Stimulated activated CD8-positive, alpha-beta memory T cell treated with anti-CD3 and anti-CD28 coated beads, Interleukin-12 subunit alpha, Interleukin-12 subunit beta, amount 100 ng/mL, for 4 hours (primary cell): ENCODE measurements at places on chromosomes 7 and 10.
A peak's percentile ranks its signal among the peaks of the same experiment; 100 is the strongest.

DNA sequence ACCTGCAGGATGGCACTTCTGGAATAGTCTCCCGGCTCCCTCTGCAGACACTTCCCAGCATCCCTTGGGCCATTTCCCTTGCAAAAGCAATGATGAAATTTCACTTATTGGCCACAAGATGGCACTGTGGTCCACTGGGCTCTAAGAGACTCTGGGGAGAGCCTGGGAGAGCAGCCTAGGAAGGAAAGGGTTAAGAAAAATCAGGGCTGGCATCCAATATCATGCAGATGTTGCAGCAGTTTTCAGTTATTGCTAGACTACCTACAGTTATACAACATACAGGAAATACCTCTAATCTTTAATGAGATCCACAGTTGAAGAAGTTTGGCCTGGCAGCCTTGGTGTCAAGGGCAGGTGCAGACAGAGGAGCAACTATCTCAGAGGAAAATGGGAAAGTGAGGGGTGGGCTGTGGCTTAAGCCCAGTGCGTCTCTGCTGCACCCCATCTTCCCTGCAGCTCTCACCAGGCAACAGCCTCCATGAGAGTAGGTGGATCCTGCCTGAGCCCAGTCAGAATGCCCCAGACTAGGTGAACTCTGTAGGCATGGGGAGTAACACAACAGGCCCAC, 100.2 kb upstream of the PRSS58 start:
- no peak for DNase-seq

DNA sequence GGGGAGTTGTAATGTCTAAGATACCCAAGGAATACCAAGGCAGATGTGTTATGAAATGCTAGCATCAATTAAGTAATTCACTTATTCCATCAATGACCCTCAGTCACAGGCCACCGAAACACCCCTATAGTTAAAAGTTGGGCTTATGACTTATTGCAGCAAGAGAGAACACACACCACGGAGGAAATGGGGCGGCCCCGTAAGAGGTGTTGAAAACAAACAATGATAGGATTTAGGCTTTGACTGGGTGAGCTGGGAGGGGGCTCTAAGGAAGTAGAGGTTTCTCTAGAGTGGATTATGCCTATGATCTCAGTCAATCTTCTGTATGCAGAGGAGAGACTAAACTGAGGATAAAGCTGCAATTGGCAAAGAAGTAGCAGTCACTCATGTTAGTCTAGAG, 45.4 kb upstream of the PRKCQ start:
- DNase-seq, result no peak

DNA sequence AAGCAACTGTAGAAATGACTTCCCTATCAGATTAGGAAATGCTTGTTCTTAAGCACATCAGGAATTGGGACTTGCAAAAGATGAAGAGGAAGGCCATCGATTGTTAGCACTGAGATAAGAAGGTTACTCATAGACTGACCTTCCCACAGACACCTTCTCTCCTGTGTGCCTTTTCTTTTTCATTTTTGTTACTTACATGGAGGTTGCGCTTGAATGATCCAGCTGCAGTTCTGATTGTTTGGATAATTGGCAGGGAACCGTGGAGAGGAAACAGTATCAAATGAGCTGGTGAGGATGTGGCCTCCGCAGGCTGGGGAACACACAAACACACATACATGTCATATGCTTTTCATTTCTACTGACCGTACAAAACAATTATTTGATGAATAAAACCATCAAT, 134.9 kb upstream of the RSU1 start:
- DNase-seq, result no peak

DNA sequence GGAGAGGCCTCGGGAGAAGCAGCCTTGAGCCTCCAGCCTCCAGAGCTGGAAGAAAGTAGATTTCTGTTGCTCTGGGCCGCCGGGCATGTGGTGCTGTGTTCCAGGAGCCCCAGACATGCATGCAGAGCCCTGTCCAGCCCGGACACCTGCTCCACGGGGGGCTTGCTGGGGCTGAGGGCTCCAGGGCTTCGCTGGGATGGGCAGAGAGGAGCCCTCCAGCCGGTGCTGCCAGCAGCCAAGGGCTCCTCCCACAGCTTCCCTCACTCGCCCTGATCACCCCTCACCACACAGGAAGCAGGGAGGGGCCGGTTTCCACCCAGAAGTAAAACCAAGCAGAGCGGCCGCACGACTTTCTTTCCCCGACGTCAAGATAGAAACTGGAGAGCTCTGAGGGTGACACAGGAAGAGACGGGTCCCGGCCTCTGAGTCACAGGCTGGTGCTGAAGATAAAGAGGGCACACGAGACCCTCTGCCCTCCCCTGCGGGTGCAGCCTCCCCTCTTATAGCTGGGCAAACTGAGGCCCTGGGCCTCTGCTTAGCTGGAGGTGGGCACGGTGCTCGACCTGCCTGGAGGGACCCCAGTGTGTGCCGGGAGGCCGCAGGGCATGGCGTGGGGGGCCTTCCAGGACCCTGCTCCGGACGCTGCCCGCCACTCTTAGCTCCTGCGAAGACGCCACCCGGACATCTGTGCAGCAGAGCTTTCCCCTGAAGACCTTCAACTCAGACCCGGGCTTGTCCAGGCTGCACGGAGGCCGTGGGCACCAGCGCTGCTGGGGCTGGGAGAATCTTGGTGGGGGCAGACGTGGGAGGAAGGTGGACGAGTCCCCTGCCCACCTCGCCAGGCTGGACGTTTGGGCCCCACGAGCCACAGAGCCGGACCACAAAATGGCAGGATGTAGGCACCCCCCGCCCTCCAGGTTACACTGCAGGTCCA, 31.1 kb downstream of the ADAP1 start:
- peak; percentile 87 for DNase-seq

- no peak for DNase-seq
Observed at GRCh38 chr7:55085511-55086412, 66.9 kb downstream of the EGFR start.

- DNase-seq, result no peak
Observed at GRCh38 chr7:28076423-28077200, 104.0 kb downstream of the JAZF1 start.

DNA sequence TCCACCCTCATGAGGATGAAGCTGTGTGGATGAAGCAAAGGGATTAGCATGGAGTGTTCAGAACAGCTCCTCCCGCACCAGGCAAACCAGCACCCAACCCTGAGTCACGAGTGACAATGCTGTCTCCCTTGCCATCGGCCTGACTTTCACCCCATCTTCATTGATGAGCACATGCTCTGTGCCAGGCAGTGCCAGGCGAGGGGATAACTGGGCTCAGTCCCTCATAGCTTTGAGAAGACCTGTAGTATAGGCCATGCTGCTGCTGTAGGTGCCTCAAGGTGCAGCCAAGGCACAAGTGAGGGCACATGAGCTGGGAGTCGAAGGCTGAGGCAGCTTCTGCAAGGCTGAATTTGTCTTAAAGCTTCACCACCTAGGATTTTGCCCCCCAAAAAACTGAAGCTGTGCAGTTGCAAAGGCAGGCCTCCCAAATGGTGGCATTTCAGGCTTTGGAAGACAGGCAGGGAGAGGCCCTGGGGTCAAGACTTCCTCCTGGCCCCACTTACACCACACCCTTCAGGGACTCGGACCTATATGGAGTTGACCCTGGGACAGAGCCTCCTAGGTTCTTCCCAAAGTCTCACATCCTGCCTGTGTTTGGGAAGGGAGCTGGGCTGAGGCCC, 54.2 kb upstream of the GDF10 start:
- DNase-seq, result no peak

DNA sequence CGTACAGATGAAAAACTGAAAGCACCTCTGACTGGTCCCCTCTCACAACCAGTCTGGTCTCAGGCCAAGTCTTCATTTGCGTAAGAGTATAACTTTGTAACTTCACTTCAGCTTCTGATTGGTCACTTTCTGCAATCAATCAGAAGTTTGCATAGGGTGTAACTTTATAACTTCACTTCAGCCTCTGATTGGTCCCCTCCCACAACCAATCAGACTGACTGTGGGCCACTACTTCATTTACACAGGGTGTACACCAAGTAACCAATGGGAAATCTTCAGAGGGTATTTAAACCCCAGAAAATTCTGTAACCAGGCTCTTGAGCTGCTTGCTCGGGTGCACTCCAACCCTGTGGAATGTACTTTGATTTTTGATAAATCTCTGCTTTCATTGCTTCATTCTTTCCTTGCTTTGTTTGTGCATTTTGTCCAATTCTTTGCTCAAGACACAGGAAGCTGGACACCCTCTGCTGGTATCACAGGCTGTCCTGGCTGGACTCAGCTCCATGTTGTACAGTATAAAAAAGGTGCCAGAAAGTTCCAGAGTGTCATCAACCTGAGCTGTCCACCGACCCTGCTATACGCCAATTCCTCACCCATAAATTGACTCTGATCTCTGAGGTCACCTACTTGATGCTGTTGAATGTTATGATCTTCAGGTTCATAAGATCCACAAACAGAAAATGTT, 74.5 kb downstream of the COBL start:
- DNase-seq, result no peak

- DNase-seq, result peak; percentile 49
Observed at GRCh38 chr7:2510909-2511768, 8.4 kb upstream of the LFNG start.

DNA sequence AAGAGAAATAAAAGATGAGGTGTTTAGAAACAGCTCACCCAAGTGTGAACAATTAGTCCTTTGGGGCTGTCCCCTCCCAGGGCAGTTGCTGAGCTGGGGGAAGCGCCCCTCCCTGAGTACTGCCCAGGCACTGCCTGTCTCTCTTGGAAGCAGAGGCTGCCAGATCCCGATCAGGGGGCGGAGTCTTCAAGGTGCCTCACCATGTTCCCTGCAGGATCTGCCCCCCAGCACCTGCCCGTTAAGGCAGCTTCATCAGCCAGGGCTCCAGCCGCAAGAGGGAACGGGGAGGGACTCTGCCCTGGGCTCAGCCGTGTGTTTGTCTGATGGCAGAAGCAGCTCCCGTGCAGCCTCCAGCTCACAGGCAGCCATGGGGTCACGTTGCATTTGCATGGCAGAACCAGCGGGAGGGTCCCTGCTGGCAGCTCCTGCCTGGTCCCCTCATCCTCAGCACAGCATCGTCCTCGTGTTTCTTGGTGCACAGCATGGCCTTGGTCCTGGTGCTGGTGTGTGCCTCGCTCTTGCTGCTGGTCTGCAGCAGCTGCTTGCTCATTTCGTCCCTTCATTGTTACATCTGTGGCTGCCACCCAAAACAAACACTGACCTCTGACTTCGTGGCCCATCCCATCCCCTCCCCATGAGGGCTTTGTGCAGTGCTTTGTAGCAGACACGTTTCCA, 10.7 kb upstream of the DPYSL4 start:
- DNase-seq, result no peak
